Activated CD4-positive, alpha-beta T cell treated with anti-CD3 and anti-CD28 coated beads, Interleukin-2, Interleukin-4, amounts not matched to agents 100 ng/mL and 50 ng/mL, durations not matched to agents 16 hours and 8 hours (primary cell): ENCODE measurements at places on chromosomes 3 and 15.

GRCh38 chr15:66188464-66188863 is 65.1 kb downstream of the MEGF11 start:
- no peak for DNase-seq

- DNase-seq, result no peak
These were observed 6.9 kb upstream of the NME9 start for GRCh38 chr3:138336454-138336999.

DNA sequence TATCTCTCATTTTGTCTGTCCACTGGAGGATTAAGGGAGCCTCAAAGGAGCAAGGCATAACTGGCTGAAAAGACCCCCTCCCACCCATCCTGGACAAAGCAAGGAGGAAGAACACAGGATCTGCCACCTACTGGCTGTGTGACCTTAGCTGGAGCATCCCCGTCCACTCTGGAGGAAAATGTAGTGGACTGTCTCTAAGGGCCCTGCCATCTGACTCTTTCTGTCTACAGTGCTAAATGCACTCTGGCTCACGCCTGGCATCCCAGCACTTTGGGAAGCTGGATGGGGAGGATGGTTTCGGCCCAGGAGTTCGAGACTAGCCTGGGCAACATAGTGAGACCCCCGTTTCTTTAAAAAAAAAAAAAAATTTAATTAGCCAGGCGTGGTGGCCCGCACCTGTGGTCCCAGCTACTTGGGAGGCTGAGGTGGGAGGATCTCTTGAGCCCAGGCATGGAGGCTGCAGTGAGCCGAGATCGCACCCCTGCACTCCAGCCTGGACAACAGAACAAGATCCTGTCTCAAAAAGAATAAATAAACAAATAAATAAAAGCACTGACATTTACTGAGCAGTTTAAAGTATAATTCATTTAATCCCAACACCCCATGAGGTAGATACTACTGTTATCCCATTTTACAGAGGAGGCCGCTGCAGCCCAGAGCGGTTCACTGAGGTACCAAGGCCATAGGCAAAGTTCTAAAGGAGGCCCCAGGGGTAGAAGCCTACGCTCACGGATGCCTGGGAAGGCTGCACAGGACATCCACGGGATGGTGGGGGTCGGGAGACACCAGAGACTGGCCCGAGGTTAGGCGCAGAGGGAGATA is 1.1 kb downstream of the TBC1D2B start:
- no peak for DNase-seq

GRCh38 chr3:143428294-143428693 is 308.7 kb downstream of the CHST2 start:
- DNase-seq, result no peak

- DNase-seq, result no peak
These were observed 1109.3 kb downstream of the ROBO2 start for GRCh38 chr3:78148986-78149717.

- DNase-seq, result no peak
These were observed 51.6 kb upstream of the TCF12 start for GRCh38 chr15:56866803-56867202.

DNA sequence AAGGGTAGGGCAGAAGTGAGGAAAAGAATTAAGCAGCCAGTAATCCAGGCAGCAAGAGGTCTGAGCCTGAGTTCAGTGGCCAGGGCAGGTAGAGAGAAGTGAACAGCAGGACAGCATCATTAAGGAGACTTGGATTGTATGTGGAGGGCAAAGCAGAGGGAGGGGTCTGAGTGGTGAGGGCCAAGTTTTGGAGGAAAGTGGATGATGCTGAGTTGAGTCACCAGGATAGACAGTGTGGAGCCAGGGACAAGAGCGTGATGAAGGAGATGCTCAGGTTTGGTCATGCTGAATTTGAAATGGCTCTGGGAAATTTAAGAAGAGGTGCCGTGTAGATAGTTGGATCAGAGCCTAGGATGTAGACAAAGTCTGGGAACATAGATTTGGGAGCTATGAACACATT is 93.1 kb downstream of the ARHGEF26 start:
- no peak for DNase-seq

DNA sequence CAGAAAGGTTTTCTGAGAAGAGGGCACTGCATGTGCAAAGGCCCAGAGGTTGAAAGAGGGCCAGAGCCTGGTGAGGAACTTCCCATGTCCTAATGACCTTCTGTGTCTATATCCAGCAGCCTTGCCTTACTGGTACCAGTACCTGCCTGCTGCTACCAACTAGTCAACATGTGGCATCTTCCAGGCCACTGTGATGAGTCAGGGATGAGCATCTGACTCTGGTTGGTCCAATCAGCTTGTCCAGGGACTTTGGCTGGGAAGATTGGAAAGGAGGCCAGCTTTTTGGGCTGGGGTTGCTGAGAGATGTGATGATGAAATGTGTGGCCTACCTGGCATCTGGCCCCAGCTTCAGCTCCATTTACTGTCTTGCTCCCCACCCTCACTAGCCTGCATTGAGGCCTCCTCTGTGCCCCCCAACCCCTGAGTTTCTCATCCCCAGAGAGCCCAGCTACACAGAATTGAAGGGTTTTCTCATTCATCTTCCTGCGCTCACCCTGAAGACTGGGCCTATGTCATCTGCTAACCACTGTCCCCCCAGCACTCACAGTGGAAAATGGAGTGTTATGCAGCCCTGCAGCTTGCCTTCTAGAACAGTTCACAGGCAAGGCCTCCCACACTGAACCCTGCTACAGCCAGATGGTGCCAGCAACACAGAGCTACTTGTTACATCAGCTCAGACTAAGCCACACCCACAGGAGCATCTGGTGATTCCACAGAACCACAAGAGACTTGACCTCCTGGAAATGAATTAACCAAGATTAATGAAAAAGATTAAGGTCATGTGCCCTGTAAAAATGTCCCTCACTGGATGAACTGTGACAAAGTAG is 1.3 kb upstream of the TWF2 start:
- DNase-seq, result peak; percentile 80

GRCh38 chr15:81907521-81907920 is 138.3 kb downstream of the MEX3B start:
- DNase-seq, result no peak

- DNase-seq, result no peak
These were observed 54.2 kb upstream of the AMOTL2 start for GRCh38 chr3:134428401-134428800.

DNA sequence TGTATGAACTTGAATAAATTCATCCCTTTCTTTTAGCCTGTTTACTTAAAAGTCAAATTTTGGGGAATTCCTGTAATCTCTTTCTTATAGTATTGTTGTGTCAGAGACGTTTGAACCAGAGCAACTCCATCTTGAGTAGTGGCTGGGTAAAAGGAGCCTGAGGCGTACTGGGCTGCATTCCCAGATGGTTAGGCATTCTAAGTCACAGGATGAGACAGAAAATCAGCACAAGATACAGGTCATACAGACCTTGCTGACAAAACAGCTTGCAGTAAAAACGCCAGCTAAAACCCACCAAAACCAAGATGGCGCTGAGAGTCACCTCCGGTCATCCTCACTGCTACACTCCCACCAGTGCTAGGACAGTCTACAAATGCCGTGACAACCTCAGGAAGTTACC is 94.5 kb downstream of the P3H2 start:
- DNase-seq, result no peak

DNA sequence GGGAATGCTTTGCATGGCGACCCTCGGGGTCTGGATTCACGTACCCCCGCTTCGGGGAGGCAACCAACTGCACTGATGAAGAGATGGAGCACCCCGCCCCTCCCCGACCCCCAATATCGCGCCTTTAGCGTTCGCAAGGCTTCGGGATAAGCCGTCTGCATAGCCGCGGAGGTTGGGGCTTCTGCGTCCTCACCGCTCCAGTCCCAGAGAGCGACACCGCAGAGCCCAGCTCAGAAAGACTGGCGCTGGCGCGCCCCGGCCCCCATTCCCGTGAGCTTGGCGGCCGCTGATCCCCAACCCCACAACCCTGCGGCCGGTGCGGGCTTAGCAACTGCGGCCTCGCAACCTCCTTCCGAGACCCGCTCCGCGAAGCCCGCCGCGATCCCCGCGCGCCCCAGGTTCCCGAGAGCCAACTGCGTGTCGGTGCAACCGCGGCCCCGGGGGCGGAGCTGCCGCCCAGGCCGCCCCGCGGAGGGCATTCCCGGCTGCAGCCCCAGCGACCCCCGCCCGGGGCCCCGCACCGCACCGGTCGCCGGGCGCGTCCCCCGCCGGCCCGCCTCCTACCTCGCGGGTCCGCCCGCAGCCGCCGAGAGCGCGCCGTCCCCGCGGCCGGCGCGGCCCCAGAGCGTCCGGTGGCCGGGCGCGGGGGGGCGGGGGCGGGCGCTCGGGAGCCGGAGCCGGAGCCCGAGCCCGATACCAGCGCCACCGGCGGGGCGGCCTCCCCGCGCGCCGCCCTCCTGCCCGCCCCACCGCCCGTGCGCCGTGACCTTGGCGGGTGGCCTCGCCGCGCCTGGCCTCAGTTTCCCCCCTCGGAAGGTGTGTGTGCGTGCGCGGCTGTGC is 79.5 kb downstream of the IQSEC1 start:
- no peak for DNase-seq

DNA sequence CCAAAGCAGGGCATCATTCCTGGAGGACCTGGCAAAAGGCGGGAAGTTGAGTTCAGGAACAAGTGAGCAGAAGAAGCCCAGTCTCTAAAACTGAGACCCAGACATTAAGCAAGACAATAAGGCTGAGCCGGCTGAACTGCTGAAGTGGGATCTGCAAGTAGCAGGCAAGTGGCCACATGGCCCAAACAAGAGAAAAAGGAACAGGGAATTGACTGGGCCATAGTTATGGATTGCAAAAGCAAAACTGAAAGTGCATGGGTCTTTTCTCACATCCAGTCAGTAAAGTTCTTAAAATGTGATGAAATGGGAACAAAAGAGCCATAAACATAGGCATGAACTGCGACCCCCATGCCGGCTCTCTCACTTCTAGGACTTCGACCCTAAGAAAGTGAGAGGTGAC is 101.2 kb downstream of the SCN11A start:
- no peak for DNase-seq

GRCh38 chr3:8981700-8982099 is 18.4 kb upstream of the RAD18 start:
- DNase-seq, result no peak

GRCh38 chr3:183466575-183466974 is 38.2 kb upstream of the MCF2L2 start:
- DNase-seq, result no peak

DNA sequence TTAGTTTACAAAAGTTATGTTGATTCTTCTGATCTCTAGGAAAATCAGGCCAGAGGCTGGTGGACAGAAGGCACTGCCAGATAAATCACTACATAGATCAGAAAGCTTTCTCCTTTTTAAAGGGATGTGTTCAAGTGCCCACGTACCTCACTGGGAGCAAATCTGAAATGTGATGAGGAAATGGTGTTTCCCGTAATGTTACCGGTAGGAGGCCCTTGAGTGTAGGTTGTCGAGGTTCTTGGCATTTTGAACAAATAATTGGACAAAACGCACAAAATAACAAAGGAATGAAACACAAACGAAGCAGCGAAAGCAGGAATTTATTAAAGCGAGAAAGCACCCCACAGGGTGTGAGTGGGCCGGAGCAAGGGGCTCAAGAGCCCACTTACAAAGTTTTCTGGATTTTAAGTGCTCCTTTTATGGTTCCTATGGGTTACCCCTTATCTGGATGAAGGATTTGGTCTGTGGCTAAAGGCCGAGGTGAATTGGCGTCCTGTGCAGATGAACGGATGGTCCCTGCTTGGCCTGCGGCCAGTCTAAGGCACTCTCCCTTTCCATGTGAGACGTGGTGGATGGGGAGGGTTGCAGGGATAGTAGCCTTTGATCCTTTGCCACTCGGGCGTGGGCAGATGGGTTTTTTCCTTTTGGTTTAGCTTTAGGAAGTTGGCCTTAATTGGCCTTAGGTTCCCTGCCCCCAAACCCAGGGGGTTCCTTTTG is 1.0 kb downstream of the SNX1 start:
- no peak for DNase-seq

DNA sequence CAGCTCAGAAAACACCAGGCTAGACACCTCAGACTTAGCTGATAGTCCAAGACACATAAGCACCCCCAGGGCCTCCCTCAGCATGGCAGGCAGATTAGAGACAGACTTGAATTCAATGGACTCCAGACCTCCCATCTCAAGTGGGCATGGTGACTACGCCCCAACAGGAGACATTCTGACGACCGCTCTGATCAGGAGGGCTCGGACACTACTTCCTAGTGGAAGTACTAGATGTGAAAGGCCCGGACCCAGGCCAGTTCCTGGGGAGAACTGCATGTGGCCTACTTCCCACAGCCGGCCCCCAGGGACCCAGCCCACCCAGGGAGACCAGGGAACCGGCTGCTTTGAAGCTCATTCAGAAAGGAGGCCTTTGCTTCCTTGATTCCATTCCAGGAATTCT is 16.9 kb downstream of the POC1A start:
- no peak for DNase-seq

DNA sequence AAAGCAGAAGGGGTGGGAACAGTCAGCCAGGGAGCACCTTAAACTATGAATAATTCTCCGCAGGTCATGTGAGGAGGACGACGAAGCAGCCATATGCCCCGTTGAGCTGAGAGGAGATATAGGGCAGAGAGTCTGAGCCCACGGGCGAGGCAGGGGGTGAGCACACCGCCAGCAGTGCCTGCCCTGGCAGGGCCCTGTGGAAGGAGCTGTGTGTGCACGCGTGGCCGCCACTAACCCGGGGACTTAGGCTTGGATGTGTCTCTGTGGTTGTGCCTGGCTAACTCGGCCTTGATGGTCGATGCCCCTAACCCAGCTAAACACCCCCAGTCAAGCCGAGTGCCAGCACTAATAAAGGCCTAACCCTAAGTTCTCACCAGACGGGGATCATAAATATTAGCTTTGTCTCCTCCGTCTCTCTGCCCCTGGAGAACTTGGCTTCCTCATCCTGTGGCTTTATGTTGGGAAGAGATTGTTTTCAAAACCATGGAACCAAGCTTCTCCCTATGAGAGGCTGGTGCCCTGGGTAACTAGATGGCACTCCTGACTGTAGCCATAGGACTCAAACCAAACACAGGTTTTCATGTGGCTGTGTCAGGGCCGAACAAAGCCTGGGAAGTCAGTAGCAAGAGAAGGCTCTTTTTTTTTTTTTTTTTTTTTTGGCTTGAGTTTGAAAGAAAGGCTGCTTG is 45.4 kb downstream of the CCK start:
- no peak for DNase-seq

DNA sequence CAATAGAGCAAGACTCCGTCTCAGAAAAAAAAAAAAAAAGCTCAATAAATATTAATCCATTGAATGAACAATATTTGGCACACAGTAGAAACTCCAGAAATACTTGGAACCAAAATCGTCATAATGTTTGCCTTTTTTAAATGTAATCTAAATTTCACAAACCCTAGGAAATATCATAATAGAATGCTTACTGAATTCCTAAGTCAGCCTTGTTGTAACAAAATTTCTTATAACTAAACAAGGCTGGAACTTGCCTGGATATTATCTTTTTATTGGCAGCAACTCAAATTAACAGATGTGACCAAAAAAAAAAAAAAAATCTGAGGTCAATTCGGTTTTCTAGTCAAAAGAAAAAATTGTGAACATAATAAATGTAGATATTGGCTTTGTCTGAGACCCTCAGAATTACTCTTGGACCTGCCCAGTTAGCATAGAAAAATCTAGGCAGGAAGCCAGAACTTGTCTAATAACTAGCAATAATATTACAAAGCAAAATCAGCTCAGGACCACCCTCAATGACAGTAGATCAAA is 33.3 kb downstream of the GABPB1 start:
- DNase-seq, result no peak
